ENCODE measurements at places on chromosomes 1 and 21.
A peak's percentile ranks its signal among the peaks of the same experiment; 100 is the strongest.

DNA sequence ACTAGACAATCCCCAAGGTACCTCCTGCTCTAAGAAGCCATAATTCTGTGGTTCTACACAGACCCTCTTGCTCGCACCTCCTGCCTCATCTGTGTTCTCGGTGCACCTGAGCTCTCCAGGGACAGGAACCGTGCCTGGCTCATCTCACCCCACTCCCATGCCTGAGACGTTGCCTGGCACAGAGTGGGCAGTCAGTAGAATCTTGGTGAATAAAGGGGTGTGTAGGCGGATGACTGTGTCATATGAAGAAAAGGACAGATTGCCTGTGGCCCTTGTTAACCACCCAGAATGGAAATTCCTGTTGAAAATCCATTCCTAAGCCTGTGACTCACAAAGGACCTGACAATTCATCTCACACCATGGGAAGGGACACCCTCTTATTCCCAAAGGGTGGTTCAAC lies 92.9 kb downstream of the KCNN3 start:
- no peak overlapping the region for H3K27ac ChIP-seq
- peaks cover 28% of the 10 kb centered on the region for H3K4me1 ChIP-seq
- no peak for DNase-seq
- peaks cover 5% of the 10 kb centered on the region for H3K36me3 ChIP-seq
- no peaks in the 10 kb centered on the region for H3K27me3 ChIP-seq
- H3K4me3 ChIP-seq = no peak overlapping the region

DNA sequence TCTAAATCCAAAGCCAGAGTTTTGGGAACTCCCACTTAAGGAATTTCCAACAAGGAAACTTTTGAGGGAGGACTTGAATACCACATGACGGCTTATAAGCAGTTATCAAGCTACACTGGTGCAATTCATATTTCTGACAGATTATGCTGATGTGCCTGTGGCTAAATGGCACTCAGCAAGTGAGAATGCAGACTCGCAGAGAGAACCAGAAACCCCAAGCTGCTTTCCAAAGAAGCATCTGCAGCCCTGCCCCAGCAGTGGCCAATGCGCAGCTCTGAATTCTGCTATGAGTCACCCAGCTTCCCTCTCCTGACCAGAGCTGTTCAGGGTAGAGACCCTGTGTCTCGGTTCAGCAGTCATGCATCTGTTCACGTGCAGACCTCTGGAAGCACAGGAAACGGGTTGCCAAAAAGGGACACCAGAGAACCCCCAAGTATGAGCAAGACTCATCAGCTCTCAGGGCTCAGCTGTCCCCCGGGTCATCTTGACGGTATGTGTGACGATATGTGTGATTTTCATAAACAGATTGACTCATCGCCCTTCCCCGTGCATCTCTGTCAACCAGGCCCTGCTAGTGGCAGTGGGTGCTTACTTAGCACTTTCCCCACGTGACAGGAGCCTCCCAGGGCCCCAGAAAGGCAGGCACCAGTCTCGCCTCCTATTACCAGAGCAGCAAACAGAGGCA lies 76.3 kb downstream of the ITPKB start:
- H3K4me1 ChIP-seq = no peaks in the 10 kb centered on the region
- H3K27me3 ChIP-seq = no peaks in the 10 kb centered on the region
- DNase-seq = peak; percentile 87

GRCh38 chr1:61682891-61683290 lies 42.0 kb downstream of the TM2D1 start:
- no peaks in the 10 kb centered on the region for H3K36me3 ChIP-seq
- H3K4me1 ChIP-seq = no peaks in the 10 kb centered on the region
- no peak overlapping the region for H3K27ac ChIP-seq
- H3K4me3 ChIP-seq = no peak overlapping the region
- H3K27me3 ChIP-seq = no peaks in the 10 kb centered on the region

DNA sequence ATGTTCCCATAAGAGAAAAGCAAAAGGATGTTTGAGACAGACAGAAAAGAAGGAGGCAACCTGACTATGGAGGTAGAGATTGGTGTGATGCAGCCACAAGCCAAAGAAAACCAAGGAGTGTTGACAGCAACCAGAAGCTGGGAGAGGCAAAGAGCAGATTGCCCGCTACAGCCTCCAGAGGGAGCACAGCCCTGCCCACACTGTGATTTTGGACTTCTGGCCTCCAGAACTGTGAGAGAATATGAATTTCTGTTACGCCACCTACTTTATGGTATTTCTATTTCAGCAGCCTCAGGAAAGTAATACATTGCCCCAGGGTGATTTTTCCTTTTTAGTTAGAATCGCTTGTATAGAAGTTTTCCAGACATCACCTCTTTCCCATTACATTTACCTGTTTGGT lies 28.4 kb downstream of the SLAMF6 start:
- H3K4me3 ChIP-seq = no peak overlapping the region
- H3K4me1 ChIP-seq = peaks cover 45% of the 10 kb centered on the region
- H3K36me3 ChIP-seq = peaks cover 11% of the 10 kb centered on the region
- H3K27me3 ChIP-seq = no peaks in the 10 kb centered on the region
- H3K27ac ChIP-seq = no peak overlapping the region

- H3K27ac ChIP-seq = peak within 1 kb of the TSS; percentile 100
- no peaks in the 10 kb centered on the region for H3K27me3 ChIP-seq
- peaks cover 22% of the 10 kb centered on the region for H3K36me3 ChIP-seq
- peaks cover 53% of the 10 kb centered on the region for H3K4me1 ChIP-seq
Measured at GRCh38 chr1:8878448-8878697, at the start of gene ENO1. ENO1 (minus strand) TSS chr1:8878686; CDS start chr1:8874908, 3,778 bp downstream.

All from activated T-cell treated with anti-CD3 and anti-CD28 coated beads, Interleukin-2, amount 50 U/mL, for 72 hours (primary cell).